ENCODE measurements at places on chromosomes 12 and 14. TPM values are rescaled to one million over a fixed set of nuclear protein-coding genes. Genes with fewer than 3 reads are reported as not detected.

The GDF3 gene
- polyA plus RNA-seq: 0.36 TPM

The TRMT61A gene
- 14.7 TPM for polyA plus RNA-seq

The MYF6 gene
- polyA plus RNA-seq: not detected

The REM2 gene
- 0.22 TPM for polyA plus RNA-seq

The LMNTD1 gene
- polyA plus RNA-seq: not detected

The DPPA3 gene
- not detected for polyA plus RNA-seq

DNA sequence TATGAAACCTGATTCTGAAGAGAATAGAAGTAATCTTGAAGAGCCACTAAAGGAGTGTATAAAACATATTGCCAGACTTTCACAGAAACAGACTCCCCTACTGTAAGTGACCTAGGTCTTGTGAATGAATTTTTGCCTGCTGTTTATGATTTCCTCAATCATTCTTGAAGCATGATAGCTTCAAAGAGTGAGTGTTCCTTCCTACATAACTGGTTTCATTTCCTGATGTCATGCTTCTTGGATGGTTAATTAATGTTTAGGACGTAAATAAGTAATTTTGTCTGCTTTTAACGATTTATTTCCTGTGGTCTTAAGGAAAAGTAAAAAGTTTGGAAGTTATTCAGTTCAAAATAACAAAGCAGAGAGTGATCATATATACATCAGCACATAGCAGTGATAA is 129.8 kb downstream of the PIK3C2G start:
- DNase-seq: no peak

DNA sequence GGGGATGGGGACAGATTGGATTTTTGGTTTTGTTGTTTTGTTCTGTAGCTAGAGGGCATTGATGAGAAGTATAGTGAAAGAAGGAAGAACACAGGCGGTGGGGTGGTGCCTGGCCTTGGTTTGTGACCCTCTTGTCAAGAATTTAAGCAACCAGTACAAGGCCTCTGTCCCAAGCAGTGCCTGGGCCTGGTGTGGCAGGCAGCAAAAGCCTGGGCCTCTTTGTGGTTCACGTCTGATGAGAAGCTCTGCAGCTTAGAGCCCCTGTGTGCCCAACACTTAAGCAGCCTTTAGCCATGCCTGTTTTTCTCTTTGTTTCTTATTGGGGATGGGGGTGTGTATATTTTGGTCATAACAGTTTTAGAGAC is 98.0 kb downstream of the PPP2R5C start:
- DNase-seq: no peak

- no peak for DNase-seq
Measured at GRCh38 chr14:100755649-100756048, 29.0 kb downstream of the DLK1 start.

DNA sequence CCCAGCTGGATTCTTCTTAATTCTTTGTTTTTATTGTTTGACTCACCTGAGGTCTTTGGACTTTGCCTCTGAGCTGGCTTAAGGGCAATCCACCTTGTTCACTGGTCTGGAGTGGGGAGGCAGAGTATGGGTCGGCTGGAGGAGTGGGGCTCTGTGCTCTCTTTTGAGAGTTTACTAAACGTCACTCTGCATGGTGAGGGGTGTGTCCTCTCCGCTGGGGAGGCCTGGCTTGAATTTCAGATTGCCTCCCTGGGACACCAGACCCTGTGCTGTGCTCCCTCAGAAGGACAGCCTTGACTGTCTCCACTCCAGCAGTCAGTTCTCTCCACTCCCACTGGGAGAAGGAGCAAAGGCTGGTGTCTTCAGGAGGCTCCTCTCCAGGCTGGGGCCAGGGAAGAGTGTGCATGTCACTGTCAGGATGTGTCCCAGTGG is 1.9 kb upstream of the MTA1 start:
- DNase-seq: no peak

DNA sequence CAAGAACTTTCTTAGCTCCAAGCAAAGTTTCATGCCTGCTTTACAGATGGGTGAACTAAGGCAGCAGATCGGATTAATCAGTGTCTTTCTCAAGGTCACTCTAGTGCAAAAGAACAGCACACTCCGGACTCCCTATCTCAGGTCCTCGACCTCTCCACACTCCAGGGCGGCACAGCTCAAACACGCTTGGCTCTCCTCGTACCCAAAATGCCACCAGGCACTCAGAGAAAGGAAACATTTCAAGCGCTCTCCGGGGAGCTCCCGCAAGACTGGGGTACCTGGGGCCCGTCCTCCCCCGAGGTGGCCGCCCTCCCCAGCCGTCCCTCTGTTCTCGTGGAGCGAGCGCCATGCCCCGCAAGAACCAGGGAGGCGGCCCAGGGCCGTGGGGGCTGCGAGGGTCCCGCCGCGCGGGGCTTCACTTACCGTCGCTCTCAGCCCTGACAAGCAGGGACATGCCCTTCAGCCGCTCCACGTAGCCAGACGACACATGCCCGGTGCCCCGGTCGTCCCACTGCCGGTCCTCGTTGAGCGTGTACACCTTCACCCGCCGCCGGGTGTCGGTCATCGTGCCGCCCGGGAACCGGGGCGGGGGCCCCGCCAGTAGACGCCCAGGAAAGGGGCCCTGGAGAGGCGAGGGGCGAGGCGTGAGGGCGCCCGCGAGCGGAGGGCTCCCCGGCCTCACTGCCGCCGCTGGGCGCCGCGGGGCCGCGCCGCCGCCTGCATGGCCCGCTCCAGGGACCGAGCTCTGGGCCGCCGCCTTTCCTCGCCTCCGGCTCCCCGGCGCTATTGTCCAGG is 830 bp downstream of the PPP4R3A start:
- peak; percentile 20 for DNase-seq

DNA sequence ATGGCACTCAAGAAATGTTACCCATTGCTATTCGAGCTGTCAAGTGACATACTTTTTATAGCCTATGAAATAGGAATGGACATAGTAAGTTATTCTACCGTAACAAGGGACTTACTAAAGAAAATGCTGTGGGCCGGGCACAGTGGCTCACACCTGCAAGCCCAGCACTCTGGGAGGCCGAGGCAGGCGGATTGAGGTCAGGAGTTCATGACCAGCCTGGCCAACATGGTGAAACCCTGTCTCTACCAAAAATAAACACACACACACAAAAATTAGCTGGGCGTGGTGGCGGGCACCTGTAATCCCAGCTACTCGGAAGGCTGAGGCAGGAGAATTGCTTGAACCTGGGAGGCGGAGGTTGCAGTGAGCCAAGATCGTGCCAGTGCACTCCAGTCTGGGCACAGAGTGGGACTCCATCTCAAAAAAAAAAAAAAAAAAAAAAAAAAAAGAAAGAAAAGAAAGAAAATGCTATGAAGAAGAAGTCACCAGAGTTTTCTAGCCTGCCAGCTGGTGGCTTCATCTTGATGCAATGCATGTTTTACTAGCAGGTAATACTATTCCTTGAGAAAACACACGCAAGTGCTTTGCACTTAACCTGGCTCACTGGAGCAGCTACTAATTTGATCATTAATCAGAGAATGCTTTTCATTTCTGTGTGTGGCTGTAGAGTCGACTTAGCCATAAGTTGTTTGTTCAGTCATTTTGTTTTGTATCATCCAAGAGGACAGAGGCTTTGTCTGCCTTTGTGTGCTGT is 166.7 kb upstream of the MYL2 start:
- DNase-seq: no peak

- DNase-seq: no peak
Measured at GRCh38 chr12:232731-233614, 19.0 kb upstream of the SLC6A12 start.

GRCh38 chr14:61472011-61472672 is 150.8 kb downstream of the PRKCH start:
- peak; percentile 54 for DNase-seq

Measured in heart right ventricle (tissue), 16 donors.